ENCODE measurements at places on chromosomes 1 and 21.
A peak's percentile ranks its signal among the peaks of the same experiment; 100 is the strongest.

GRCh38 chr1:110673805-110674336, 869 bp downstream of the KCNA3 start:
- DNase-seq: no peak

GRCh38 chr1:155166471-155167165, 6.5 kb downstream of the KRTCAP2 start:
- no peak for DNase-seq

DNA sequence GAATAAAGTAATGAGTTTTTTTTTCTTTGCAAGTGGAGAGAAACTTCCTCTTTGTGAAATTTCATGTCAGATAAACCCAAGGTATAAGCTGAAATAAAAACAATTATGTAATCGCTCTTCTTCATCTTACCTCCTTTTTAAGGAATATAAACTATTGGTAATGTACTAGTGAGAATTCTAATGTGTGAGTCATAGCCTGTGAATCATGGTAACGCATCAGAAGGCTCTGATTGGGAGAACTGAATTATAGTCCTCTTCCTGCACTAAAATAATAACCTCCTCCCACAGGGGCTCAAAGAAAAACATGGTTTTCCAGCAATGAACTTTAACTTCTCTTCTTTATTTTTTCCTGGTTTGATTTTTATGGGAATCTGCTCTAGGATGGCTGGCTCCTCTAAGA, 57.1 kb upstream of the COX20 start:
- peak; percentile 70 for DNase-seq

DNA sequence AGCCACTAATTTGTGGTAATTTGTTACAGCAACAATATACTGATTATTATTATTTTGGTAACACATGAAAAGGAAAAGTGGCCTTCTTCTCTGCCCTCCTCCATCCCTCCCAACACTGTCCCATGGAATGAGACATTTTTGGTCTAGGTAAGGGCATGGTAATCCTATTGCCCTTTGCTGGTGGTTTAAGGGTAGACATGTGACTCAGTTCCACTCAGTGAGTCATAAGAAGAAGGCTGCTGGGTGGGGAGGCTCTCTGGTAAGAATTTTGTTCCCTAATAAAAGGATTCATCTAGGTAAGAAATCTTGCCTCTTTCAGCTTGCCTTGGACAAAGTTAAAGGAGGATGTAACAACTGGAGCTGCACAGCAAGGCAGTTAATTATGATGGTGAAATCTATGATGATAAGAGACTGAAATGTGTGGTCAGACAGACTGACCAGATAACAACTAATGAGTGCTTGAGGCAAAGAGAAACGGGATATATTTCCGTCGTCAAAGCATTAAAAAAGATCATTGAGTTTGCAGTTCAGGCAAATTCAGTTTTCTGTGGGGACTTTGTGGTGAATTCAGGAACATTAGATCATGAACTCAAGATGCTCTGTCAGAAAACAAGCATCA, 232.0 kb upstream of the KCNK2 start:
- no peak for DNase-seq

- no peak for DNase-seq
Measured at GRCh38 chr1:54604572-54605370, 18.6 kb downstream of the FAM151A start.

DNA sequence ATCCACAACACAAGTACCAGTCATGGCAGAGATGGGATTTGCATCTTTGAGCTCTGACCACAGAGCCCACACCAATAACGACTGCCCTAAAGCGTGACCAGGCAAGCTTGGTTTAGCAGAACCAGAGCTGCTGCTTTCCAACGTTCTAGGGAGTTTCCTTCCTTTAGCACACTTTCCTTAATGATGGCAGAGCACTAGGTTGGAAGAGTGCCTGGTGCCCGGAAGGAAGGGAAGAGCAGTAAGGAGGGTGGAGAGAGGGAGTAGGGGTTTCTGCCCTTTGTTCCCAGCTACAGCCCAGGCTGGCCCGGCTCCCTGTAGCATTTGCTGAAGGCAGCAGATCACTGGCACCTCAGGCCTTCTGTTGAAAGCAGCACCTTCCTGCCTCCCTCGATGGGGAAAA, 6.1 kb upstream of the EVA1C start:
- DNase-seq: no peak

DNA sequence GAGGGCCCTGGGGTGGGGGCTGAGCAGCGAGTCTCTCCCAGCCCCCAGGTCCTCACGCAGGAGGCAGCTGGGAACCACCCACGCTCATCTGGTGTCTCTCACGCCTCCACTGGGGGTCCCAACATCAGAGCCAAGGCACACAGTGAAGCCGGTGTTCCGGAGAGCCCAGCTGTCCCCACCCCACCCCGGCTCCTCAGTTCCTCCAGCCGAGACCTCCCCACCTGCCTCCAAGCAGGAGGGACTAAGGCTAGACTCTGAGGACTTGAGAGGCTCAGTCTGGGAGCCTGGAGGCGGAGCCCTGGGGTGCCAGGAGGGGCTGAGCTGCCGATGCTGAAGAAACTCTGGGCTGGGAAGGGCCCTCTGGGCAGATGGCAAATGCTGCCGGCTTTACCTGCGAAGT, 1.6 kb upstream of the HPCA start:
- no peak for DNase-seq

DNA sequence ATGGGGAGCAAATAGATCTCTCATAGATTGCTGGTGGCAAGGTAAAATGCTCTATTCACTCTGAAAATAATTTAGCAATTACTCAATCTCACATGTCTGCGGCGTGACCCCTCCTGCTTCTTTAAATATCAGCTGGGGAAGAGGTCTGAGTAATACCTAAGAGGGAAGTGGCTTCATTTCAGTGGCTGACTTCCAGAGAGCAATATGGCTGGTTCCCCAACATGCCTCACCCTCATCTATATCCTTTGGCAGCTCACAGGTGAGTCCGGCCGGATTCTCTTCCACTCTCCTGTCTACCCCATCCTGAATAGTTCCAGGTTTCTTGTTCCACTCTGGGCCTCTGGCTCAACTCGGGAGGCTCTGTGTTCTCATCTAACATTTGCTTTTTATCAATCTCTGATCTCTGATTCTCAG, at the start of gene SLAMF7:
TSS of gene SLAMF7 (plus strand) at position 150 of the 414 bp plus-strand sequence. CDS start at position 205, 55 bp downstream.
- no peak for DNase-seq

- DNase-seq: peak; percentile 87
Measured at GRCh38 chr1:85576642-85577418, 3.7 kb upstream of the CCN1 start.

All from fibroblast of skin of left quadriceps (primary cell).